Progenitor cell of endocrine pancreas (in vitro differentiated cells): ENCODE measurements at places on chromosomes 2 and 18.

DNA sequence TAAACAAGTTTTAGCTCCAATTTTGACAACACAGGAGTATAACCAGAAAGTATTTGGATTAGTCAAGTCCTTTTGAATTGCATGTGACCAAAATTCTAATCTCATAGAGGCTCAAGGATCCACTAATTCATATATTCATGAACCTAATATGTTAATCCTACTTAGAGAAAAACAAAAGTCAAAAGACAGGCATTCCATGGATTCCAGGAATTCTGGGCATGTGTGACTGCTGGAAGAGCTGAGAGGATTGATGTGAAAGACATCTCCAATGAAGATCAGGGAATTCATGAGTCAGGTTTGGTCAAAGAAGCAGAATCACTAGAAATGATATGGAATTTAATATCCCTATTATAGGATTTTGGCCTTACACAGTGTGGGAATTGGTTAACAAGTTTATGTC lies 1494.6 kb upstream of the DDX18 start:
- no peak for DNase-seq

DNA sequence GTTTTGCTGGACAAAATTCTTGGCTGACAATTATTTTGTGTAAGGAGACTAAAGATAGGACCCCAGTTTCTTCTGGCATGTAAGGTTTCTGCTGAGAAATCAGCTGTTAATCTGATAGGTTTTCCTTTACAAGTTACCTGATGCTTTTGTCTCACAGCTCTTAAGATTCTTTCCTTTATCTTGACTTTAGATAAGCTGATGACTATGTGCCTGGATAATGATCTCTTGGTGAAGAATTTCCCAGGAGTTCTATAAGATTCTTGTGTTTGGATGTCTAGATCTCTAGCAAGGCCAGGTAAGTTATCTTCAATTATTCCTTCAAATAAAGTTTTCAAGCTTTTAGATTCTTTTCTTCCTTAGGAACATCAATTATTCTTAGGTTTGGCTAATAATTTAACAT lies 534.8 kb upstream of the LRRTM4 start:
- no peak for DNase-seq

GRCh38 chr18:68944330-68944729 lies 146.4 kb downstream of the CCDC102B start:
- DNase-seq, result no peak

- no peak for DNase-seq
Measured at GRCh38 chr18:61398961-61399705, 65.9 kb downstream of the CDH20 start.

GRCh38 chr2:187922846-187923245 lies 368.6 kb upstream of the TFPI start:
- no peak for DNase-seq

DNA sequence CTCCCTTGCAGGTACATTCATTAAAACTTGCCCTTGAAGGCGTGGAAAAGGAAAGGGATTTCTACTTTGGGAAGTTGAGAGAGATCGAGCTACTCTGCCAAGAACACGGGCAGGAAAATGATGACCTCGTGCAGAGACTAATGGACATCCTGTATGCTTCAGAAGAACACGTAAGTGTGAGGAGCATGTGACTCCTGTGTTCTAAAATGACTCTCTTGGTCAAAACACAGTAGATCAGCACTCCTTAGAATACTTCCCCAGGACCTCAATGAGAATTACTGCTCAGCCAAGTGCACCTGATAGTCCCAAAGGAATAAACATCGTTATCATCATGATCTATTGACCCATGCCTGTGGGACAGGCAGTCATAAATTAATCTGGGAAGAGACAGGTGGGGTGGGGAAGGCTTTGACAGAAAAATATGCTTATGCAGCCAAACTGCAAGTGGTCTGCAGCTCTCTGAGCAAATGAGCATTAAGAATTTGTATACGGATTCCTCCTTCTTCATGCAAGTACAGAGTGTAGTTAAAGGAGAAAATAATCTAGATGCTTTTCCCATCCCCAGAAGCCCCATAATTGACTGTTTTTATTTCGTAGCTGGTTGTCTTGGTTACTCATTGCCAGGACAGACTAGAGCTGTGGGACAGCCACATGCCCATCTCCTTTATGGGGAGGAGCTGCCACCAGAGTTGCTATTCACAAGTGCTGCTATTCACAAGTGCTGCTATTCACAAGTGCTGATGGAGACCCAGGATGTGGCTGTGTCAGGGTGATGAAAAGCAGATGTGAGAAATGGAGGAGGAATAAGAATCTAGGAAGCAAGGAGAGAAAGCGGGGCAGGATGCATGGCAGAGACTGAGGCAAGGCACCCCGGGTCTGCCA lies 91.0 kb downstream of the MAPRE2 start:
- no peak for DNase-seq

- DNase-seq, result no peak
Measured at GRCh38 chr18:26700728-26701127, 152.4 kb upstream of the KCTD1 start.

- DNase-seq, result no peak
Measured at GRCh38 chr2:214469728-214470127, 58.9 kb downstream of the VWC2L start.

DNA sequence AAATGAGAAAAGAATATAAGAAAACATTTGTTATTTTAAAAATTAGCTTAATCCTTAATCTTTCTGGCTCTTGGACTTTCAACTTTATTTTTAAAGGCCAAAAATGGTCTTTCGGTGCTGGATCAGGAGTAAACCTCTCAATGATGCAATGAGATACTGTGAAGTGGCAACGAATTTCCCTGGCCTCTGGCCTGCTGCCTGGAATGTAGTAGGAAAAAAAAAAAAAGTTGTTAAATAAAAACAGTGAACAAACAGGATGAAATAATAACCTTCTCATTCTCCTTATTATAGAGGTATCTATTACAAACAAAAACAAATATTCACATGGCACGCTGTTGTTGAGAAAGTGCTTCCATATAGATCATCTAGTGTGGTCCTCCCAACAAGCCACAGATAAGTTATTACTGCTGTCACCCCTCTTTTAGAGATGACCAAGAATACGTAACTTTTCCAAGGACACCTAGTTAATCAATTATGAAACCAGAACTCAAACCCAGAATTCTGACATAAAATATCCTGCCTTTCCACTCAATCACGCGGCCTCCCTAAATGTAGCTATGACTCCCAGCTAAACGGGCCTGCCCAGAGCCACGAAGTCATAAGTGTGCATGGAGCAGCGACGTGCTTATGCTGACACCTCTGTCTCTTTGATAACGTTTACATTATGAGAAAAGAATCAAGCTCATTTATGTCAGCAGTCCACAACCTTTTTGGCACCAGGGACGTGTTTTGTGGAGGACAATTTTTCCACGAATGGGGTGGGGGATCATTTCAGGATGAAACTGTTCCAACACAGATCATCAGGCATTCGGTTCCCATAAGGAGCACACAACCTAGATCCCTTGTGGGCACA lies 170.9 kb downstream of the BCL2 start:
- no peak for DNase-seq

- DNase-seq, result no peak
Measured at GRCh38 chr2:230537531-230537976, 121.6 kb downstream of the SP100 start.

GRCh38 chr2:209988010-209988409 lies 14.4 kb upstream of the RPE start:
- no peak for DNase-seq

DNA sequence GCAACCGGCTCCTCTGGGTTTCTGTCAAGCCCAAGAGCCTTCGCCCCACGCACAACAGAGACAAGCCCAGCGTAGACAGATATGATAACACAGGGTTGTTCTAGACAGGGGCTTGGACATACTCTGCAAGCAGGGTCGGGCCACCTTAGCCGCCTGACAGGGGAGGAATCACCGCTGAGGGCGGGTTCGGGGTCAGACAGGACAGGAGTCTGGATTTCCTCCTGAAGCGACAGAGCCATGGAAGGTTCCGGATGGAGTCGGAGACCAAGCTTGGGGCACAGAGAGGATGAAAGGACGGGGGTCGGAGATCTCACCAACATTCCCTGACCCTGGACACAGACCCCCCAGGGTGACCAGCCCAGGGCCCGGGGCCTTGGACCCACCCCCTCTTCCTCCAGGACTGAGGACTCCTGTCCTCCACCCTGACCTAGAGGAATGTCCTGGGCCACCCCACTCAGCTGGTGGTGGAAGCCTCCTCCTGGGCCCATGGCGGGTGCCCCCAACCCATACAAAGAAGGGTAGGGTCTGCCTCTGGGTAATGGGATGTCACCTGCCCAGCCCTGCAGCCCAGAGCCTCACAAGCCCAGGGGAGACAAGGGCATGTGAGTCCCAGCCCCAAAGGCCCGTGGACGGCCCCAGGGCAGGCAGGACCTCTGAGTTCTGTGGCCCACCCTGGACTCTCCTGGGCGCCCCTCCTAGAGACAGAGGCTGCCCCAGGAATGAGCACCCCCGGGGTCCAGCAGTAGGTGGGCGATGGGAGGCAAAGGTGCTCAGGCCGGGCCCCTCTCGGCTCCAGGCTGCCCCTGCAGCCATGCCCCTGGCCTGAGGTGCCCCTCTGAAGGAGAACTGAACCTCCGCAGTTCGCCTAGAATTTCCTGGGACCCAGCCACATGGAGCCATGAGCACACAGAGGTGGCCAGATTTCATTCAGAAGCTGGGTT lies 44.1 kb upstream of the GPC1 start:
- no peak for DNase-seq

DNA sequence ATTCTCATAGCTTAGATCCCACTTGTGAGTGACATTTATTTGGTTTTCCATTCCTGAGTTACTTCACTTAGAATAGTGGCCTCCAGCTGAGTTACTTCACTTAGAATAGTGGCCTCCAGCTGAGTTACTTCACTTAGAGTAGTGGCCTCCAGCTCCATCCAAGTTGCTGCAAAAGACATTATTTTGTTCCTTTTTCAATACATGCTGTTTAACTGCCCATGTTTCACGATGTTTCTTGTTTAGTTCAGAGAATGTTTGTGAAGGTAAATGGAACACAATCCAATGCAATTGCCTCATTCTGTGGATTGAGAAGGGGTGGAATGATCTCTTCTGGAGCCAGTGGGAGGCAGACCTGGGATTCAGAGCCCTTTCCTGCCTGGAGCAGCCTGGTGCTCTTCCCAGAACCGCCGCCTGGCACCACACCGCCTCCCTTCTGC lies 273.5 kb upstream of the ATP5MC3 start:
- DNase-seq, result no peak

DNA sequence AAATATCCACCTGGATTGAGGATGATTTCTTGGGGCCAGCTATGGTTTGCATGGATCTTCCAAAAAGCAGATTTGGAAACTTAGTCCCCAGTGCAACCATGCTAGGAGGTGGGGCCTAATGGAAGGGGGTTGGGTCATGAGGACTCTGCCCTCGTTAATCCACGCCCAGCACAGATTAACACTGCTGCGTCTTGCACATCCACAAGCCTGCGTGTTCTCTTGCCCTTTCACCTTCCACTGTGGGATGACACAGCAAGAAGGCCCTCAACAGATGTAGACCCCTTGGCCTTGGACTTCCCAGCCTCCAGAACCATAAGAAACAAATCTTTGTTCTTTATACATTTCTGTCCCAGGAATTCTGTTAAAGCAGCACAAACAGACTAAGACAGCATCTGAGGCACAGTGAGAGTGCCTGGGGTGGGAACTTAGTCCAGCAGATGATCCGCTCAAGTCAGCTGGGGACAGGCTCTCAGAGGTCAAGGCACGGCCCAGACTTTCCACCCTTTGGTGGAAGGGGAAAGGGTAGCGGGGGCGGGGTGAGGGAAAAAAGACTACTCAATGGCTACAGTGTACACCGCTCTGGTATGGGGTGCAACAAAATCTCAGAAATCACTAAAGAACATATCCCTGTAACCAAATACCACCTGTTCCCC lies 2.4 kb downstream of the RAB17 start:
- DNase-seq, result no peak

- no peak for DNase-seq
Measured at GRCh38 chr2:12686708-12687283, 29.9 kb upstream of the TRIB2 start.

- DNase-seq, result no peak
Measured at GRCh38 chr2:40113997-40114396, 334.9 kb upstream of the THUMPD2 start.

- DNase-seq, result no peak
Measured at GRCh38 chr18:58051765-58052460, 7.9 kb downstream of the NEDD4L start.

DNA sequence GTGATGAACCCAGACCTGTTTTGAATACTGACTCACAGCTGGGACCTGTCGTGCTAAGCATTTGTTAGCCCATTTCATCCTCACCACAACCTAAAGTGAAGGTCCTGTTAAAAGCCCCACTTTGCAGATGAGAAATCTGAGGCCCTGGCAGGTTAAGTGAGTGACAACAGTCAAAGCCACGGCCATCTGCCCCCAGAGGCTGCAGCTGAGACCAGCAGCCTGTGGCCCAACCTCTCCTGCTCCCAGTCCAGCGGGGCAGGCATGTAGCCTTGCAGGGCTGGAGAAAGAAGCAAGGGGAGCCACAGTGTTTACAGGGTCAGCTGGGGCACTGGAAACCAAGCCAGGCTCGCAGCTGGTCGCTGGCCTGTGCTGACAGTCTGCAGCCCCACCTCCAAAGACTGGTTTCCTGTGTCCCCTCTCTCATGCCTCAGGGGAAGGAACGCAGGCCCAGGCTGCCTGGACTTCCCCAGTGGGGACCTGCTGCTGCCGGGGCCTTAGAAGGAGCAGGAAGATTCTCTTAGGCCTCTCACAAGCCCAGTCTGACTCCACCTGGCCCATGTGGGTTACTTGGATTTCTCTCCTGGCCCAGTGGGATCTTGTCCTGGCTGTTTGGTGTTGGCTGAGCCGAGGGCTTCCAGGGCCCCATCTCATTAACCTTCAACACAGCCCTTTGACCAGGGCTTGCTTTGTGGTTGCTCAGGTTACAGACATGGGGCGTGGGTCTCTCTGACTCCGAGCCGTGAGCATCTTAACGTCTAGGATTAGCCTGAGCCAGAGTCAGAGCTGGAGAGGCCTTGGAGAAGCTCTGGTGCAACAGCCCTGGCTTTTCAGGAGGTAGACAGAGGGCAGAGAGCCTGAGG lies 1.7 kb downstream of the INPP5D start:
- no peak for DNase-seq

GRCh38 chr2:19746137-19746600 lies 155.6 kb downstream of the TTC32 start:
- no peak for DNase-seq

- peak; percentile 20 for DNase-seq
Measured at GRCh38 chr18:75727456-75727855, 300.0 kb upstream of the SMIM21 start.

DNA sequence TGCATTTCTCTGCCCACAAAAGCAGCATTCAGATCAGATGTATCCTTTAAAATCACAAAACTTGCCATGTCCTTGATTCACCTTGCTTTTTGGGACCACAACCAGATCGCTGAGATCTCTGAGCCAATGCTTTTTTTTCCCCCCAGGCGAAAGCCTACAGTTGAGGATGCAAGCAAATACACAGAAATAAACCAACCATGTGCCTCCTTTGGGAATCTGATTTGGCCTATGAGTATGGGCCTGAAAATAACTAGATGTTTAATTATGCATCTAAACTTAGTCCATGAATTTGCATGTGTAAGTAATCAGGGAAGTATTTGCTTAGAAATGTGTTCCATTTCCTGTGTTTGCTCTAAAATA lies 49.7 kb upstream of the CDC42EP3 start:
- no peak for DNase-seq

GRCh38 chr2:54787270-54787669 lies 63.8 kb downstream of the EML6 start:
- no peak for DNase-seq
